ENCODE measurements at places on chromosomes 11 and 22. TPM values are rescaled to one million over a fixed set of nuclear protein-coding genes. Genes with fewer than 3 reads are reported as not detected.

The OR5L1 gene
- polyA plus RNA-seq = not detected

GRCh38 chr11:115618428-115618827 is 114.2 kb upstream of the CADM1 start:
- DNase-seq = no peak

The APOBEC3B gene
- 1.0 TPM for polyA plus RNA-seq

DNA sequence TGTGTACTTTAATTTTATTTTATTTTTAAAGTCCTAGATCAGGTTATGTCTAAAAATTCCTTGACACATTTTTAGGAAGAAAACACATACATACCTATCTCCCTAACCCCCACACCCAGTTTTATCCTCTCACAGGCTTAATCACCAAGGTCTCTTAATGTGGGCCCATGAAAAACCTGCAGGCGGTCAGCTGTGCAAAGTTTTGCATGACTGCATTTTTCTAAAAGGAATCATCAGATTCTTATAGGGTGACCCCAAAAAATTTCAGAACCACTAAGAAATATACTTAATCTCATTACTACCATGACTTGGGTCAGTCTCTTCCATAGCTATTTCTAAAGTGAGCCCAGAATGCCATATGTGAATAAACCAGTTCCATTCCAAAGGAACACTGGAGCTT is 19.8 kb downstream of the SAA1 start:
- no peak for DNase-seq

- no peak for DNase-seq
These were observed 335.9 kb downstream of the BRD1 start for GRCh38 chr22:49491726-49492125.

DNA sequence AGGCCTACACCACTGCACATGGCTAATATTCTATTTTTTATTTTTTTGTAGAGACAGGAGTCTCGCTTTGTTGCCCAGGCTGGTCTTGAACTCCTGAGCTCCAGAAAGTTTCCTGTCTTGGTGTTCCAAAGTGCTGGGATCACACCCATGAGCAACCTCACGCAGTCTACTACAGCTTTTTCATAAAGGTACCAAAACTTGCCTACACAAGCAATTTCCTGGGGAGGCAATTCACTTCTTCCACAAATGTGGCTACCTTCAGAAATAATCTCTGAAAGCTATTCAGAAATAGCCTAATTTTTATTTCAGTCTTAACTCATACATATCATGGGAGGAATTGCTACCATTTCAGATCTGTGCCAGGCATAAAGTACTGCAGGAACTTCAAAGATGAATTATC is 11.4 kb downstream of the SLC35F2 start:
- no peak for DNase-seq

DNA sequence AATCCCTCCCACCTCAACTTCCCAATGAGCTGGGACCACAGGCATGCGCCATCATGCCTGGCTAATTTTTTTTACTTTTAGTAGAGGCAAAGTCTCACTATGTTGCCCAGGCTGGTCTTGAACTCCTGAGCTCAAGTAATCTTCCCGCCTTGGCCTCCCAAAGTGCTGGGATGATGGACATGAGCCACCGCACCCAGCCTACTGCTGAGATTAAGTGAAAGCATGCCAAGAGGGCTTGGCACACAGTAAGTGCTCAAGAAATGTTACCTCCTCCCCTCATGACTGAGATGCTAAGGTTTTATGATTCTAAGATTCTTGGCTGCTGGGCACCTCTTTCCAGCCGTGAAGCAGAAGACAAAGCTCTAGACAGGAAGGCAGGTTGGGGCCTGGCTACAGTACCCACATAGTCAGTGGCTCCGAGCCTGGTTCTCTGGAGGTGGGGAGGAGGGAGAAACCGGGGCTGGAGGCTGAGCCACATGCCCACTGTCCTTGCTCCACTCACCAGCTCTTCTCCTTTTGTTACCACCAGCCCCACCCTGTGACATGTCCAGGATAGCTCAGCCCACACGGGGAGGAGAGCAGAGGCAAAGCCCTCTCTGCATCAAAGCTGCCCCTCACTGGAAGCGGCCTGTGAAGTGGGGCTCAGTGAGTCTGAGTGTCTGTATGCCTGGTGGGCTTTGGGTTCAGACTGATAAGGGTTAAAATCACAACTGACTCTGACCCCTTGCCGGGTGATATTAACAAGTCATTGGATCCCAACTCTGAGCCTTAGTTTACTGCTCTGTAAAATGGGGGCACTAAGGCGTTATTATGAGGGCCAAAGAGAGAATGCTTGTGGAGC is 12.9 kb downstream of the ARHGEF17 start:
- DNase-seq = no peak

The TMPRSS5 gene
- 0.66 TPM for polyA plus RNA-seq

The POU2F3 gene
- 0.44 TPM for polyA plus RNA-seq

- no peak for DNase-seq
These were observed 29.4 kb downstream of the PPP2R1B start for GRCh38 chr11:111736621-111737443.

The PRG2 gene
- not detected for polyA plus RNA-seq

DNA sequence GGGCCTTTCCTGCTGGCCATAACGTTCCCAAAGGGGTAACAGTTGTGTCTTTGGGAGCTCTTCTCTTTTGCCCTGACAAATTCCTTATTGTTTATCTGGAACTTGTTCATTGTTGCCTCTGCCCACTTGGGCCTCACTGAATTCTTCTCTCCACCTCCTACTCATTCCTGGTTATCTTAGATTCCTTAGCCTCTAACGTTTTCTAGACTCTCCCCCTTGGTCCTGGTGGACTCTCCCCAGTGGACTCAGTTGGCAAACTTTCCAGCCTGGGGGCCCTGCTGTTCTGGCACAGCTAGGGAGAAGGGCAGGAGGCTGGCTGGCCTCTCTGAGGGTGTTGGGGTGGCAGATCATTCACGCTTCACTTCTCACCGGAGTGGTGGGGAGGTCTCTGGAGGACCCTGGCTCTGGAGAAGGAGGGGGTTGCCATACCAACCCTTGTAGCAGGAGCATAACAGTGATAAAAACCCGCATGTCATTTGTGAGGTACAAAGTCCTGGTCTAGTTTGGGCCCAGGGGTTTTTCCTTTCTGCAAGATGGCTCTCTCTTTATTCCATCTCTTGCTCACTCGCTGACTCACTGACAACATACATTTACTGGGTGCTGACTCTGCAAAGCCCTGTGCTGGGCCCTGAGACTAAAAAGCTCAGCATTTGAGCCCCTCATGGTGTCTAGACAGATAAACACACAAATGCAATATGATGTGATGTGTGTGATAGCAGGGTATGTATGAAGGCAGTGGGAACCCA is 39.7 kb downstream of the YWHAH start:
- DNase-seq = no peak

DNA sequence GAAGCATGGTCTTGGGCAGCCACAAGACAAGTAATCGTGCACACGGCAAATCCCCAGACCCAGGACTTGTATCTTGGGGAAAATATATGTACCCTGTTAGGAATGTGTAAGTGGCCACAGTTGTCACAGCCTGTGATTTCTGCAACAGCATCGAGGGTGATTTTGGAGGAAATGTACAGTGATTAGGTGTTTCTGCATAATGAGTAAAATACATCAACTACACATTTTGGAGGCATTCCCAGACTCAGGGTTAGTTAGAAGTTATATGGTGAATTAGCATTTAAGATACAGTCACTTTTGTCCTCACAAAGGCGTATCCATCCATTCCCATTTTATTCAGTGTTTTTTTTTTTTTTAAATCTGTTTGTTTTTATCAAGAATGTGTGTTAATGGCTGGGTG is 28.4 kb downstream of the SUSD2 start:
- DNase-seq = no peak

GRCh38 chr11:38392176-38392575 is 1794.1 kb upstream of the RAG2 start:
- no peak for DNase-seq

DNA sequence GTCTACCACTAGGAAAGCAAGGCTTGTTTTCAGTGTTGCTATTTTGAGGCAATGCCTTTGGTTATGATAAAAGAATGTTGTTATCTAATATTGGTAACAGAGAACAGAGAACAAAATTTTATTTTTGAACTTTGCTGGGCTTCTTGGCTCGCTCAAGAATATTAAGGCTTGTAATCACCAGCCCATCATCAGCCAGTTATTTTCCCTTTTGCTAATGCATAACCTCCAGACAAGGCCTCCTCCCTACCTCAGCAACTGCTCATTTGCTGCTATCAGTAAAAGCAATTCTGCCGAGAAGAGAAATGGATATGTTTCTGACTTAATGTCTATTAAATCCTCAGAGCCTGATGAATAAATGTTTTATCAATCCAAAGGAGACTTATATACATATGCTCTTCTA is 8.9 kb downstream of the MTMR2 start:
- no peak for DNase-seq

The CRYBB1 gene
- 1.4 TPM for polyA plus RNA-seq

DNA sequence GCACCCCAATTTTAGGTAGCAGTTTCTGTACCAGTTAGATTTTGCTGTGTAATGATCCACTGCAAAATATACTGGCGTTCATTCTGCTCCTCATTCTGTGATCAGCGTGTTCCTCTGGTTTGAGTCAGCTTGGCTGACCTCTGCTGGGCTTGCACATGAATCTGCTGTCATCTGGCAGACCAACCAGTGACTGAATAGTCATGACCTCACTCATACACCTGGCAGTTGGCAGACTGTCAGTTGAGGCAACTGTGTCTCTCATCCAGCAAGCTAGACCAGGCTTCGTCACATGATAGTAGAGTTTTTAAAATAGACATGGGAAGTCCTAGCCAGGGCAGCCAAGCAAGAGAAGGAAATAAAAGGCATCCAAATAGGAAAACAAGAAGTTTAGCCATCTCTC is 316.3 kb upstream of the LARGE1 start:
- no peak for DNase-seq

DNA sequence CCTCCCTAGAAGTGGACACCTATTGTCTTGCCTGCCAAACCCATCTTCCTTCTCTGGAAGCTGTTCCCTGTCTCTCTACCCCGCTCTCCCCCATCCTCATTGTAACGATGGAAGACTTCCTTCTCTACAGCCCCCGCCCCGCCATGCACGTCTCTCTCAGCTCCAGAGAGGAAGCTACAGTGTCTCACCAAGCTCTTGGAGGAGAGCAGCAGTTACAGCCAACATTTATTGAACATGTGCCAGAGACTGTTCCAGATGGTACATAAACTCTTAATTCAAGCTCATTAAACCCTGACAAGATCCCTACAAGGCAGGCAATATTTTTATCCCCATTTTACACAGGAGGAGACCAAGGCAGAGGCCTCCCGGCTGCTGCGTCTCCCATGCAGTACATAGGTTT is 15.1 kb downstream of the MCHR1 start:
- peak; percentile 74 for DNase-seq

The FAM227A gene
- polyA plus RNA-seq = 0.48 TPM

The SCN4B gene
- polyA plus RNA-seq = 5.5 TPM

- no peak for DNase-seq
These were observed 2.9 kb upstream of the TMEM9B start for GRCh38 chr11:8967184-8967583.

DNA sequence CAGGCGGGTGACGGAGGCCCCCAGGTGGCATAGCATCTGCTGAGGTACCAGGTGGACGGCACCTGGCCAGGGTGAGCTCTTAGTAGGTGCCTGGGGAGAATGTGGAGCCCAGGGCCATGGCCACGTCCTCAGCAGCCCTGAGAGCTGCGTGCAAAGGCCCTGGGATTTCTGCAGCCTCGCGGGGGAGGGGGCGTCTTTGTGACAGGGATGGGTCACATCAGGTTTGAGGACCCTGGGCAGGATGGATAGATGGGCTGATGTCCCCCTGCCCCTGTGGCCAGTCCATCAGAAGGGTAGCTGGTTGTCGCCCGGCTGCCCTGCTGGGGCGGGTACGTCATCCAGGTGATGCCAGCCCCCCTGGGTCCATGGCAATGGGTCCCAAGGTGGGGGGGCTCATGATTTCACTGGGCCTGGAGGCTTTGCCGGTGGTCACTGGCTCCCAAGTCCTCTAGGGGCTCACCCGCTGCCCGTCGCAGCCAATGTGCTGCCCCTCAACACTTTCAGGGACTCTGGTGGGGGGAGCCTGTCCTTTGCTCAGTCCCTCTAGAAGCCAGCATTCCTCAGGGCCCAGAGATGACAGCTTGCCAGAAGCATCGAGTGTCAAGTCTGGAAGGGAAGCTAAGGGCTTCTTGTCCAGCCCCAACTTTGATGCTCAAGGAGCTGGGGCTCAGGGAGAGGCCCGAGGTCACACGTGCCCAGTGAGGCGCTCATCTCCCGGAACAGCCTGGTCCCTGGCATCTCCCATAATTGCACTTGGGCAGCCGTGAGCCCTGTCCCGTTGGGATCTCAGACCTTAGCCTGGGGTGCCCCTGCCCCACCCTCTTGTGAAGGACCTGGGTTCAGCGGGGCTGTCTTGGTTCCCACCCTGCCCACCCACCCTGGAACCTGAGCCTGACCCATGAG is 777 bp downstream of the TBX10 start:
- DNase-seq = no peak

GRCh38 chr11:8613036-8613435 is 19.0 kb upstream of the STK33 start:
- no peak for DNase-seq

DNA sequence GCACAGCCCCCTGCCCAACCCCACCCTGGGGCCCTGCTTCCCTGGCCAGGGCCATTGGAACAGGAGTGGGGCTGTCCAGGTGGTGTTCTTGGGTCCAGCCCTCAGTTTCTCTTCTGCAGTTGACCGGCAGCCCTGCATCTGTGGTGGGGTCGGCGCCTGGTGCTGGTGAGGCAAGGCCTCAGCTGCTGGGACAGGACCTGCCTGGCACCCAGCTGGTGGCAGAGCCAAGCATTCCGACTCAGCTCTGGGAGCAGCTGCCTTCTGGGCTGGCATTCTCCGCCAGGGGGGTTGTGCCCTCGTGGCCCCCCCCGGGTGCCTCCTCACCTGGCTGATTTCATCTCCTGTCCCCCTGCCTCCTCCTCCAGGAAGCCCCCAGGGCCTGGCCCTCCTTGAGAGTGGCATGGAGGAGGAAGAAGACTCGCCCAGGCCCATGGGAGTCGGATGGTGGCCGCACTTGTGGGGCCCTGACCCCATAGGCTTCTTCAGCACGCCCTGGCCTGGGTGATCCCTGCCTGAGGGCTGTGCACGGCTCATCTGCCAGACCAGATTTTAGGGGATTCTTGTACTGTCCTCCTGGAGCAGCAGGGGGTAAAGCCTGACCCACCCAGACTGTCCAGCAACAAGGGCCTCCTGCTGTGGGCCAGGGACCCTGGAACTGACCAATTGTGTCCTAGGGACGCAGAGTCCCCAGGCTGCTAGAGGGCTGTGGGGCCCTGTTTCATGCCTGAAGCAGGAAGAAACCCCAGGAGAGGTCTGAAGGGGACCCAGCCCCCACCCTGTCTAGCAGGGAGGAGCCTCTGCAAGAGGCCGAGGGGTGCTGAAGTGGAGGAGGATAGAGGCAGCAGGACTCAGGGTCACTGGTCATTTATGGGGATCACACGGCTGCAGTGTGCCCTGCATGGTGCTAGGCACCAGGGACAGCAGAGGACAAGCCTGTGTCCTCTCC is 11.6 kb downstream of the CD81 start:
- DNase-seq = no peak

- no peak for DNase-seq
These were observed 100.4 kb upstream of the PARVA start for GRCh38 chr11:12276831-12277475.

The OR51I1 gene
- not detected for polyA plus RNA-seq

DNA sequence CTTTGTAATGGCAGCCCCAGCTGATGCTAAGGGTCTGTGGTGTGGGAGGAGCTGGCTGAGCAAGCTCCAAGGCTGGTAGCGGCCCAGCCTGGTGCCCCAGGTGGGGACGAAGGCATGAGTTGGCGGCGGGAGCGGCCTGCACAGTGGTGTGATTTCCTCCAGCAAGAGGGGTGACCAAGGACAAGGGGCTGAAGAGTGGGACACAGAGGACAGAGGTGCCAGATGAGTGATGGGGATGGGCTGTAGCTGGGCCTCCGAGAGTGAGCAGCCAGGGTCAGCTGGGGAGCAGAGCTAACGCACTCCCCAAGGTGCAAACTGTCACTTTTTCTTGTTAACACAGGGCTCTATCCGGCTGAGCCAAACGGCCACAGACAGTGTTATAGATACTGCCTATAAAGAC is 229.2 kb upstream of the TBCEL start:
- no peak for DNase-seq
